ENCODE measurements at places on chromosomes 6 and 20.

GRCh38 chr6:37256692-37257319 is 766 bp upstream of the TBC1D22B start:
- DNase-seq, result peak; percentile 66

GRCh38 chr6:20706238-20706938 is 172.1 kb downstream of the CDKAL1 start:
- DNase-seq, result peak; percentile 25

GRCh38 chr6:163387317-163387716 is 27.2 kb upstream of the QKI start:
- no peak for DNase-seq

- no peak for DNase-seq
Measured at GRCh38 chr6:144824018-144824417, 538.9 kb downstream of the UTRN start.

- no peak for DNase-seq
Measured at GRCh38 chr6:33885132-33886057, 81.6 kb upstream of the MLN start.

GRCh38 chr6:20584100-20584731 is 50.0 kb downstream of the CDKAL1 start:
- DNase-seq, result no peak

GRCh38 chr20:40980106-40980827 is 48.4 kb upstream of the TOP1 start:
- peak; percentile 42 for DNase-seq

DNA sequence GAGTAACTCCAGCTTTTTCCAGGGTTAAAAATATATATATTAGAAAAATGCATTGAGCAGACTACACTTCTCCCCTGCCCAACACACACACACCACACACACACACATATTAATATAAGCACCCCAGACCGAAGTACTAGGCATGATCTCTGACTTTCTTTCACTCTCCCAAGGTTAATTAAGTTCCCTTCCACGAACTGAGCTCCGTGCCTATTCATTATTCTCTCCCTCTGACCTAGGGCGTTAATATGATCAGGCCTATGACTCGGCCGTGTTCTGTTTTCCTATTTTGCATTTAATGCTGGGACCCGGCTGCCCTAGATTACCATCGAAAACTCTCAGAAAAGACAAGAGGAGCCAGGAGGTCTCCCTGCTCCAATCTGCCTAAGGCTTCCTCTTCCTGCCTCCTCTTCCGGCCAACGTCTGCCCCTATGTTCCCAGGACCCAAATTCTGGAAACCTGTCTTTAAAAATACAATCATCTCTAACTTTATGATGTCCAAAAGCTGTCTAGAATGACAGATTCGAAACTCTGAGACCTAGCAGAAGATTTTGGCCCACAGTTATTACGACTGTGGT is 6.1 kb upstream of the POU3F2 start:
- no peak for DNase-seq

DNA sequence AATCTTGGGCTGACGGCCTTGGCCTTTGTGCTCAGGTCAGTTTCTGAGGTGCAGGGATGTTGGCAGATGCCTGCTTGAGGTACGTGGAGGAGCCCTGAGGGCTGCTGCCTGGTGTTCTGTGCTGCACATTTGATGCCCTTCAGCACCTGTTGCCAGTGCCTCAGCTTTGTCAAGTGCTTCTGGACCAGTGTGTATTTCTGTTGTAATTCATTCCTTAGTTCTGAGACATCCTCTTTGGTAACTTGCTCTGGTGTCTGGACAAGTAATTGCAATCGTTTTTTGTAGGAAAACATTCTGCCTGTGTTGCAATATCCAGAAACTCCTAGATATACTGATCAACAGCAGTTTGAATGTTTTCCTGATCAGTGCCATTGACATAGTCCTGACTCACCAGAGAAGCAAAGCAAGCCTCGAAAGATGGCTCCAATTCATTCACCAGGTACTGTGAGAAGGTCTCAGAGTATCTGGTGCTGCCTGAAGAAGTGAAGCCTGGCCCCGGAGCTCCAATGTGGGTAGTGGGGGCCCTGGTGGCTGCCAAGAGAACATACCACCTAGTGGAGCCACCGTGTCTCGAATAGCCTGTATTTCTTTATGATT is 26.7 kb downstream of the ZNF337 start:
- DNase-seq, result peak; percentile 84
